Breast epithelium (tissue), 4 donors: ENCODE measurements at places on chromosomes 2 and 18. TPM values are rescaled to one million over a fixed set of nuclear protein-coding genes. Genes with fewer than 3 reads are reported as not detected.

DNA sequence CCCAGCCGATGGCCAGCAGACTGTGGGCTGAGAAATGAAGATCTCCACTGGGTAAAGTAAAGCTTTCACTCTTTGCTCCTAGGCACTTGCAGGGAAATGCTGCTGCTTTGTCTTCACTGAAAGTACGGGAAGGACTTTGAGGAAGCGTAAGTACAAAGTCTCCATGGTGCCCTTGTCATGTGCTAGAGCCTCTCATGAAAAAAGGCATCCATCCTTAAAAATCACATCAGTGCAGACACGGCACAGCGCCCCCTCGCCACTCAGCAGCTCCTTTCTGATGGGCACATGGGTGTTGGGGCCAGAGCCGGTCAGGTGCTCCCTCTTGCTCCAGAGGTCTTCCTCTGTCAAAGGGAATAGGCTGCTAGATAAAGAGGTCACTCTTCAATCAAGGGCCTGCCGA, 109.0 kb upstream of the STPG4 start:
- DNase-seq = no peak

TEKT4 gene
- total RNA-seq = not detected

BCS1L gene
- 35.4 TPM for total RNA-seq

- no peak for DNase-seq
Measured at GRCh38 chr18:35443434-35443833, 54.3 kb downstream of the INO80C start.

GRCh38 chr2:237530472-237531433, 35.6 kb upstream of the PRLH start:
- no peak for DNase-seq

DNA sequence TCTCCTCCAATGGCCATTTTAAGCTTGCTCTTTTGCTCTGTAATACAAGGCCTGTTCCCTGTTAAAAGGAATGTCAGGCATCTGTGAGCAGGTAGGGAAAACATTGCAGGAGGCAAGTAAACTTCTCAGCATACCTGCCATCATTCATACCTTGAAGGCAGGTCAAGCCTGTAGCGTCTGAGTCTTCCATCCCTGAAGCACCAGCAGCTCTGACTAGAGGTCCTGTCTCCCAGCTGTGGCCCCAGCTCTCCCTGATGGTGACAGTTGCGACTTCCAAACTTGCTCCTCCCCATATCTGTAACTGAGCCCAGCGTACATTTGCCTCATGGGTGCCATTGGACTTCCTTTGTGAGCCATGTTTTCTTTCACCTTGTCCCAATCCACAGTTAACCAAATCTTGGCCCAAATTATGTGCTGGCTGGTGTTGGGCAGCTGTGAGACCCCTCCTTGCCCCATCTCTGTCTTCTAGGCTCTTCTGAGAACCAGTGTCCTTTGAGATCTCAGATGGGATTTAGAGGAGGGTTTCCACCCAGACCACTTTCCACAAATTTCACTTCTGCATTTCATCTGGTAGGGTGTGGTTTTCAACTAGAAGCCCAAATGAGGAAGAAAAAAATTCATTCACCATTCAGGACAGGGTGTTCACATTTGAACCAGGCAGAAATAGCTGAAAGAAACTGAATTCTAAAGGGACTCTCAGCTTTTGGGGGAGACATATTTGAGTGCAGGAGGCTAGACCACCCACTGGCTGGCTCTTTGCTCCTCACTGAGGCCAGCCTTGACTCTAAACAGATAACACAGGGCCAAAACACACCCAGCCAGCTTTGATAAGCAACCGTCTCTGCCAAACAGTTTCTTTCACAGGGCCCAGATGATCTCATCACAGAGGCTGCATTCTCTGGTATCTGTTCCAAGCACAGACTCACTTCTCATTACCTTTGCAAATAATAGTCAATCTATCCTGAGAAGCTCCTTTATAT, 66.4 kb upstream of the MSH2 start:
- DNase-seq = no peak

- no peak for DNase-seq
Measured at GRCh38 chr18:10414293-10414842, 40.1 kb upstream of the APCDD1 start.

- no peak for DNase-seq
Measured at GRCh38 chr2:206415618-206416243, 27.6 kb upstream of the ADAM23 start.

DNA sequence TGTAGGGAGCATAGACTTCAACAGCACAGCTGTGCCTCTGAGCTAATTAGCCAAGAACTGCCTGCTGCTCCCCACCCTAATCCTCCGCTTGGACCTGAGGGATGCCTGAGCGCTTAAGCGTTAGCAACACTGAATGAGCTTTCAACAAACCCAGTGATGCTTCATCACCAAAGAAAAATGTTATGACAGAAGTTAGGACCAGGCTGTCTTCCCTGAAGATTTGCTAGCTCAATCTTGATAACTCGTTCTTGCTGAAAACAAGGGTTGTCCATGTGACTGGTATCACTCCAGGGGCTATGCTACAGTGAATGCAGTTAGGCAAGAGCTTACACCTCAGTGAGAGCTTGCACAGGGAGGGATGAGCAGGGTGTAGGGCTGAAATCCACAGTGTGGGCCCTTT, 190.7 kb upstream of the SIX2 start:
- DNase-seq = no peak

MRPS5 gene
- 37.4 TPM for total RNA-seq

DNA sequence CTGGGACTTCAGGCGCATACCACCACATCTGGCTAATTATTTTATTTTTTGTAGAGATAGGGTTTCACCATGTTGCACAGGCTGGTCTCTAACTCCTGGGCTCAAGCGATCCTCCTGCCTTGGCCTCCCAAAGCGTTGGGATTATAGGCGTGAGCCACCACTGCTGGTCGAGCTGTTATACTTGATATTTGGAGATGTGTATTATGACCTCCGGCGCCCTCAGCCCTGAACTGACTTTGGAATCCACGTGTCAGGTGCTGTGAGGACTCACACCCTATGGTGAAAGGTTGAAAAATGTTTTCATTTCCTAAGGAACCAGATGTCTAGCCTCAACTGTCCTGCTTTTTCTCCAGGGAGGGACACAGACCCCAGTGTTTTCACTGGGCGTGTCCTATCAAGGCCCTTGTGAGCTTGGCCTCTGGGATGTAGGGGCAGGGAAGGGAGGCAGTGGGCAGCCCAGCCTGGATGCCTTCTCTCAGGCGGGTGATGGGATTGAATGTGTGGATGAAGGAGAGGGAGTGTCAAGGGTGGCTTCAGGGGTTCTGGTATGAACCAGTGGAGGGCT, 56.4 kb upstream of the HAAO start:
- DNase-seq = no peak

RFX8 gene
- 0.96 TPM for total RNA-seq

DNA sequence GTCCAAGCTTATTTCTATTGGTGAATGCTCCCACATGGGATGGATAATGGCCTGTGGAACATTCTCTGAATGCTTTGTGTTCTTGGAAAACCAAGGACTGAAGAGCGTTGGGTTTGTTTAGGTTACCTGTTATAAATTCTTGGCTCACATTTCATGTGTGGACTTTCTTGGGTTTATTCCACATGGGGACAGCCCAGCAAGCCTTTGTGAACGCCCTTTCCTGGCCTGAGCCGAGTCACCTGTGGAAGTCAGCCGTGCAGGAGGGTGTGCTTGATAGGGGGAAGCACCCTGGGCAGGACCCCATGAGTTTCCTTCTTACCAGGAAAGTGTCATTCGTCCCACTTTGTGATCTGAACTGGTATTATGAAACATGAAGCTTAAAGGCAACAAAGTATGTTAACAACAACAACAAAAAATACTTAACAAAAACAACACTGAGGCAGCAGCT, 4.1 kb downstream of the RAB31 start:
- DNase-seq = no peak
